ENCODE measurements at places on chromosomes 7 and 10. TPM values are rescaled to one million over a fixed set of nuclear protein-coding genes. Genes with fewer than 3 reads are reported as not detected.

LIPJ gene
- total RNA-seq: not detected

- DNase-seq: no peak
Measured at GRCh38 chr10:117094856-117095255, 43.2 kb downstream of the VAX1 start.

- DNase-seq: no peak
Measured at GRCh38 chr7:115638853-115639252, 391.7 kb downstream of the TFEC start.

DNA sequence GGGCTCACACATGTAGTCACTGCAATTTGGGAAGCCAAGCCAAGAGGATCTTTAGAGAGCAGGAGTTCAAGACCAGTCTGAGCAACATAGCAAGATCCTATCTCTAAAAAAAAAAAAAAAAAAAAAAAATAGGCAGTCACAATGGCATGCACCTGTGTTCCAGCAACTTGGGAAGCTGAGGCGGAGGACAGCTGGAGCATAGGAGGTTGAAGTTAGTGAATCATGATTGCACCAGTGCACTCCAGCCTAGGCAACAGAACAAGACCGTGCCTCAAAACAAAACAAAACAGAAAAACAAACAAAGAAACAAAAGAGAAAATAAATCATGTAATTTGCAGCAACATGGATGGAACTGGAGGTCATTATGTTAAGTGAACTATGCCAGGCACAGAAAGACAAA lies 33.6 kb upstream of the BICC1 start:
- no peak for DNase-seq
